ENCODE measurements at places on chromosomes 3 and 15.

DNA sequence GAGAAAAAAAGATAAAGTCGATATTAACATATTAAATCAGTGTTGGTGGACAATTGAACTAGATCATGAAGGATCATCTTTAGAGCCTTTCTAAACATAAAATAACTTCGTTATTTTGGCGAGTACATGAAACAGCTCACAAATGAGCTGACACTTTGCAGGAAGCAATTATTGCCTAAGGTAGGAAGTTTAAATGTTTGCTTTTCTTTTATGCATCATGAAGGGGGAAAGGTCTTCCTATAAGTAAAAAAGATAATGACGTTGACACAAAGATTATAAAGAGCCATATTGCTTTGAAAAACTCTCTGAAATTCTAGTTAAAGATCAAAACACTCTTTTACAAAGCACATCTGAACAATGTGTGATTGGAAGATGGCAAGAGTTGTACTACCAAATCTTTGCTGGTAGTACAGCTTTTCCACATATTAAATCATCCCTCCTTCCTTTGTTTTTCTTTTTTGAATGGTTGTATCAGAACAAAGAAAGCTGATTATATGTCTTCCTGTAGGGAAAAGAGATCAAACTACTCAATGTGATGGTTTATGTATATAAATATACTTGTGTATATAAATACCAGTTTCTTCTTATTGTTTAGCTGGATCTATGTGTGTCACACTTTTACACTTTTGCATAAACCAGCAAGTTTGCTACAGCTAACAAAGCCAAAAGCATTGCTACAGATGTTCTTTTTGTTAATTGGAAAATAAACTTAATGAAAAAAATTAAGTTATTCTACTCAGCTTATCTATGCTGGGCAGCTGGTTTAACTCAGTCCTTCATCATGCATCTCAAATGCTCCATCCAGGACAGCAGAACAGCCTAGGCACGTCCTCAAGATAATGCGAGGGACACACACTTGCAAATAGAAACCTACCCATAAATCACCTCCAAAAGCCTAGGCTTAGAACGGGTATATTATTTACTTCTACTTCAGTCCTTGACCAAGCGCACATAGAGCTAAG lies 850.8 kb upstream of the ROBO1 start:
- DNase-seq = no peak

GRCh38 chr3:128297401-128298138 lies 144.3 kb downstream of the EEFSEC start:
- no peak for DNase-seq

GRCh38 chr3:136632625-136633081 lies 119.5 kb downstream of the STAG1 start:
- no peak for DNase-seq

- DNase-seq = no peak
Measured at GRCh38 chr3:31624083-31624709, 91.5 kb downstream of the STT3B start.

GRCh38 chr3:126308394-126309125 lies 48.6 kb downstream of the KLF15 start:
- DNase-seq = no peak

DNA sequence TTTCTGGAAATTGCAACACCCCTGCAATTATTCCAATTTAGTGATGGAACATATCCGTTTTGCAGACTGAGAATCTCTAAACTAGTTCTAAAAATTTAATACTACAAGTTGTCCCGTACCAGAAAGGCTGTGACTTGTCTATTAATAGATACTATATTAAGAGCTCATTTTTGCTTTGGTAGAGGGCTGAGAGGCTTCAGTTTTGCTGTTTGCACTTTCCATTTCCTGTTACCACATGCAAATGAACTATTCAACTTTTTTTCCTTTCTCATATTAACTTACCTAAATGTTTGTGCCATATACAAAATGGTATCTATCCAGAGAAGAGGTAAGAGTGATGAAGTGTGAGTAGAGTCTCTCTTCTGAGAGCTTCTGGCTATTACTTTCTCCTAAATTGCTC lies 101.5 kb upstream of the CRBN start:
- DNase-seq = no peak

- DNase-seq = no peak
Measured at GRCh38 chr3:159882790-159883779, 105.5 kb upstream of the IL12A start.

DNA sequence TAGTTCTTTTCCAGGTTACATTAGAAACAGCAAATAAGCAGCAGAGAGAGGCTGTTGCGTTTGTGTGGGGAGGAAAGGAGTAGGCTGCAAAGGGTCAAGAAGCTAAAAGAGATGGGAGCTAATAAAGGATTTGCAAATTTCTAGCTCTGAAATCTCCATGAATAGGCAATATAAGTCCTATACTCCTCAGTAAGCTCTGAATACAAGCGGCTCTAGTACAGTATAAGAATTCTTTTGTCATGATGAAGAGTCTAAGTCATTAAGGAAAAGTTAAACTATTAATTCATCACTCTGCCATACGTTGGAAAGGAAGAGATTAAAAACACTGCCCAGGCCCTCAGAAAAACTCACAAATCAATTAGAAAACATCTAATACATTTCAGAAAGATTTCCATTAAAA lies 59.3 kb downstream of the CEP152 start:
- DNase-seq = no peak

DNA sequence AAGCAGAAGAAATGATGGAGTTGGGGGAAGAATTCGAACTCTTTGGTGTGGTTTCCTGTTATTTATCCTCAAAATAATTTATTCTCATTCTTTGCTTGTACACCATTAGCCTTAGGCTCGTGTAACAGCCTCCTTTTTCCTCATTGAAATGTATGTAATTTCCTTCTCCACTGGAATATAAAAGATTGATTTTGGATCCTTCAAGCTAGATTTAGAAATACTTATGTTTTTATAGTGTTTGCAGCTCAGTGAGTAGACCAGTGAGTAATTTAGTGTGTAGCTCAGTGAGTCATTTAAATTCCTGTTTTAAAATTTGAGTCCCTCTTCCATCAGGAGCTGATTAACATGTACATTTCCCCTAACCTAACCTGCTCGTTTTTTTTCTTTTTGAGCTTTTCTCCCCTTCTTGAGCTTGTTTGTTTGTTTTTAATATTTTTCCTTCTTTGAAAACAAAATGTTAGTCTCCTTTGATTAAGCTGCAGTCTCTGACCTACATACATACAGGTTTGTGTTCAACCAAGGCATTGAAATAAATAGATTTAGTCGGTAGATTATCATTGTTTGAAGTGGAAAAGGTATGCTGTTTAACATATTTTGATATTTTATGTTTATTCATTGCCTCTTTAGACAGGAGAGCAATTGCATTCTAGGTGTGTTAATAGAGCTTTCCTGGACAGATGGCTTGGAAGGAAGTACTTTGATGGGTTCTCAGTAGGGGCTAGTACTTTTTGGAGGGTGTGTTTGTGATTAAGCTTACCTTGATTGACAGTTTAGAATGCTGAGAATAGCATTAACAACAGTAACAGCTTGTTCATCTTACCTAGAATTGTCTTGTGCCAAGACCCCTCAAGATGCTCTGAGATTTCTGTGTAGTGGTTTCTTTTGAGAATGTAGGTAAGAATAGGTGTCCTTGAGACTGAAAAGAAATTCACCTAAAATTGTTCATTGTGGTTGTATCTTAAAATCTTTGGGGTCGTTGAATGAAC lies 5.9 kb downstream of the USP3 start:
- DNase-seq = no peak

- DNase-seq = no peak
Measured at GRCh38 chr3:68802111-68802870, 130.1 kb downstream of the TAFA4 start.

All from stimulated activated CD8-positive, alpha-beta memory T cell treated with anti-CD3 and anti-CD28 coated beads, Interleukin-7, amount 100 ng/mL, for 48 hours (primary cell).